Activated T-cell treated with anti-CD3 and anti-CD28 coated beads, Interleukin-2, amount 50 U/mL, for 24 hours (primary cell): ENCODE measurements at places on chromosomes 2 and 18.

- no peak for DNase-seq
Observed at GRCh38 chr2:98895221-98895620, 40.8 kb downstream of the CRACDL start.

DNA sequence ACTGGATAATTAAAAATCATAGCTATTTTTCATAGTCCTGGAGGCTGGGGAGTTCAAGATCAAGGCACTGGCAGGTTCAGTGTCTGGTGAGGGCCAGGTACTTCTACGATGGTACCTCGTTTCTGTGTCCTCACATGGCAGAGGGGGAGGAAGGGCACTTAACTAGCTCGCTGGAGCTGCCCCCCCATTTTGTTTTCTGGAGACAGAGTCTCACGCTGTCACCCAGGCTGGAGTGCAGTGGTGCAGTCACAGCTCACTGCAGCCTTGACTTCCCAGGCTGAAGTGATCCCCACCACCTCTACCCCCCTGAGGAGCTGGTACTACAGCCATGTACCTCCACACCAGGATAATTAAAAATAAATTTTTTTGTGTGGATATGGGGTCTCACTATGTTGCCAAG, 40.3 kb downstream of the ASB1 start:
- DNase-seq, result no peak

- DNase-seq, result no peak
Observed at GRCh38 chr2:110205660-110206455, 1.0 kb upstream of the NPHP1 start.

DNA sequence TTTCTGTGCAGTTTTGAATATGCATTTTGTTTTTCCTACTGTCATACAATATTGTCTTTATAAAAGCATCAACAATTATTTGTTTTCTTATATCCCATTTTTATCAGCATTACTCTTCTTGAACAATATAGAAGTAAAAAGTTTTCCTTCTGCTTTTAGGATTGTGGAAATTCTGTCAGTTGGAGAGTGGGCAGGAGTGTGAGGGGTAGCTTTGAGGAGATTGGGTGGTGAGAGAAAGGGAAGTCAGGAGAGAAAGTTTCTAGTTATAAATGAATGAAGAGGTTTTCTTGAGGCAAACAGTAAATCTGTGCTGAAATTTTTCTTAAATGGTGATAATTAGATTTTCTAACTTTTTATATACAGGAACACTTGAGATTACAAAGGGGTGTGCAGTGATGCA, 151.7 kb upstream of the NOSTRIN start:
- DNase-seq, result no peak

- DNase-seq, result no peak
Observed at GRCh38 chr18:24173997-24174396, 35.1 kb downstream of the CABYR start.

DNA sequence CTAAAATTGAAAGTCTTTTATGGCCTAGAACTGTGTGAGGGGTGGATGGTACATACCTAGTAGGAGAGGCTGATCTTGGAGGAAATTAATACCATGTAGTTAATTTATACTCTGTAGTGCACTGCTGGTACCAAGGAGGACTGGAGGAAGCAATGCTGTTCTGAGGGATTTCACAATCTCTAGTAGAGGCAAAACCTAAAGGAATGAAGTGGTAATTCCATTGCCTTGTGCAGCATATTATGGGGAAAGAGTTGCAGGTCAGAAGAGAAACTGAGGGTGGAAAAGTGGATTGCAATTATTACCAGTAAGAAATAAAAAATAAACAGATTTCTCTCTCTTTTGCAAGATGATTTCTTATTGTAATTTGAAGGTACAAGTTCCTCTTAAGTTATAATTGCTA, 2.2 kb downstream of the ABI2 start:
- no peak for DNase-seq

- no peak for DNase-seq
Observed at GRCh38 chr18:54532962-54533361, 58.1 kb upstream of the DYNAP start.

- no peak for DNase-seq
Observed at GRCh38 chr2:10481666-10482157, 33.6 kb upstream of the ODC1 start.

DNA sequence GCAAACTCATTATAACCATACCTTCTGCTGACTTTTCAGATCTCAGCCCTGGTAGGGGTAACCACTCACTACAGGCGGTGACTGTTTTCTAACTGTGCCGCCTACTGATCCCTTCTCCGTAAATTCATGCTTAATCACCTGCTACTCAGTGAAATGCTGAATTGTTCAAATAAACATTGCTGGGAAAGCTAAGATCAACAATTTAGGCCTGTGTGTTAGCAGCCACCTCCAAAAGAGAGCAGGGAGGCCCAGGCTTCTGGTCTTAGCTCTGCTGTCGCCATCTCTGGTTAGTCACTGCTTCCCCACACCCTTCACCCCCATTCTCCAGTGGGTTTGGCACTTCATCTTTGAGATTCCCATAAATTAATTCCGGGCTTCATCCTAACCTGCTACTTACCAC, 21.8 kb upstream of the NT5C1B start:
- no peak for DNase-seq

DNA sequence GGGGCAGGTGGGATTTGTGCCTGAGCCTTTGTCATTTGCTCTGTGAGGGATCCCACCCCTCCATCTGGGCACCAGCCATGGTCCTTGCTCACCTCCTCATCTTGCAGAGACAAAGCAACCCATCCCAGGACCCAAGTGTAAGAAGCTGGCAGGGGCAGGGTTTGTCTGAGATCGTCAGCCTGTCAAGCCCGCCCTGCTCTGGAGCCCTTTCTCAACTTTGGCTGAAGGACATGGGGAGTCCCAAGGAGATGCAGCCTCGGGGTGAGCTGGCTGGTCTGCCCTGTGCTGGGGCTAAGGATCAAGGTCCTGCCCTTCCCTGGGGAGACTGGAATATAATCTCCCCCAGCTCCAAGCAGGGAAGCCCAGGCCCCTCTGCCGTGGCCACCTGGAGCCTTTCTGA, 86.0 kb downstream of the CAPN13 start:
- DNase-seq, result no peak

DNA sequence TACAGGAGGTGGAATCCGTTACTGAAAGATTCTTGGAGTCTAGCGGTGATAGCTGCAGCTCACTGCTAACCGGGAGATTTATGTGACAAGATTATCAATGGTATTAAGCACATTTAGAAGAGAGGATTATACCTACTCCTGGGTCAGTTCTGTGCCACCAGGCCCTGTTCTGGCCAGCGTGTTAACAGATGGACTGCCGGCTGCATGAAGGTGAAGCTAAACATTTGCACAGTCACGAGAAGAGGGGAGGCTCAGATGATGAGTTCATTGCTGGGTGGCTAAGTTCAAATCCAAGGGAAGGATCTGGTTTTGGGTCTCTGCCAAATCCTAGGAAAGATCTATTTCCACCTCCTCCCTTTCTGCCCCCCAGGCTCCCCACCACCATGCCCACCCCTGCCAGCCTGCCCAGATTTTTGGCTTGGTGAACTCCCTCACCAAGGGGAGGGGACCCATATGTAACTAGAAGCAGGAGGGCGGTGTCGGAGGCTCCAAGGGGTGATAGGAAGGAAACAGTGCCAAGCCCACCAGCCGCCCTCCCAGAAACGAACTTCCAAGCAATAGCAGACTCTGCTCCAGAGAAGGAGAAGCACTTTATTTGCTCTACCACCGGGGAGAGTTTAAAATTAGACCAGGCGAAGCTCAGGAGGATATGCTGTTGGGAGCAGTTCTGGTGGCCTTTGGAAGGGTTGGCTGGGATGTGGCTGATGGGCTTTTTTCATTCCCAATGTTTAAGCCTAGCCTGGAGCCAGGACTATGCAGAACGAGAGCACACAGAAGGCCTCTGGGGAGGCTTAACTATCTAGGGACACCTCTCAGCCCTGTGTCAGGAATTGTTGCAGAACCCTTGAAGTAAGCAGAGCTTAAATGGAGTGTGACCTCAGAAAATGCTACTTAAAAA, 200.5 kb downstream of the KLHL29 start:
- DNase-seq, result no peak

GRCh38 chr2:62447411-62447810, 58.6 kb downstream of the TMEM17 start:
- no peak for DNase-seq

- no peak for DNase-seq
Observed at GRCh38 chr2:214737188-214737587, 72.3 kb downstream of the BARD1 start.

DNA sequence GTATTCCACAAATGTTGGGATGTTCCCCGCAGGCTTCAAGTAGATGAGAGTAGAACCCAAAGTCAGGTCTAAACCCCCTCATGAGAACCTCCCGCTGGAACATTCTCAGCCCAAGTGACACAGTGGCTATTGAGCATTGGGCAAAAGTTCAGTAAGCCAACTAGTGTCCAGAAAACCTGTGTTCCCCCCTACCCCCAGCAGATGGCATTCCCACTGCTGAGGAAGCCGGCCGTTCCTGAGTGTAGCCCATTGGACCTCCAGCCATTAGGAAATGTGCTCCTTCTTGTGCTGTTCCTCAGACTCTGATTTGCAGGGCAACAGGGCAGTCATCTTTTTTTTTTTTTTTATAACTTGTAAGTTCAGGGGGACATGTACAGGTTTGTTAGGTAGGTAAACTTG, 152.1 kb downstream of the NCK2 start:
- DNase-seq, result no peak

DNA sequence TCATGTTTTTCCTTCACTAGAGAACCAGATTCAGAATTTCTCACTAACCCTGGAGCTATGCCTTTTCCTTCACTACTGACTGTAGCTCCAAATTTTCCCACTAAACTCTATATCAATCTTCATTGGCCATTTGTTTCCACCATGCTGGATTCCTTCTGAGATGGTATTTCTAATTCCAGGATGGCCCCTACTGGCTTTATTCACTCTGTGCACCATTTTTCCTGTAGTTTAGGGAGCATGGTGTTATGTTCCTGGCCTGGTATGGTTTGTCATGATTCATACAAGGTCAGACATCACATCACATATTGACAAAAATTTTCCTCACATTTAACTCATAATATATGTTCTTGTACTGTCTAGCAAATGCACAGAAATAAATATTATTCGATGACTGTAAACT, 229.2 kb upstream of the TFPI start:
- no peak for DNase-seq

- DNase-seq, result no peak
Observed at GRCh38 chr2:236049981-236050380, 118.2 kb downstream of the GBX2 start.

DNA sequence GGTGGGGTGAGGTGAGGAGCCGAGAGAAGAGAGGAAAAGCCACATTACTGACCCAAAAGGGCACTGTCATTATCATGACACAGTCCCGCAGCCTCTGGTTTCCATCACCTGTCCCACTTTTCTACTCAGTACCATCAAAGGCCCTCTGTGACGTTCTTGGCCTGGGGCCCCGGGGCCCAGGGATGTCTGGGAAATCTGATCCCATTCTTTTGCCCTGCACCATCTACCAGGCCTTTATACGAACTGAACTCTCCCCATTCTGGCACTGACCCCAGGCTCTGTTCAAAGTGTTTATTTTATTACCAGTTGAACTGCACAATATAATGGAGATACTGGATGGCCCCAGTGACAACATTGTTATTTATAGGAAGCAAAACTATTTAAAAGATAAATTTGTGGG, 89.1 kb downstream of the COL6A3 start:
- no peak for DNase-seq

DNA sequence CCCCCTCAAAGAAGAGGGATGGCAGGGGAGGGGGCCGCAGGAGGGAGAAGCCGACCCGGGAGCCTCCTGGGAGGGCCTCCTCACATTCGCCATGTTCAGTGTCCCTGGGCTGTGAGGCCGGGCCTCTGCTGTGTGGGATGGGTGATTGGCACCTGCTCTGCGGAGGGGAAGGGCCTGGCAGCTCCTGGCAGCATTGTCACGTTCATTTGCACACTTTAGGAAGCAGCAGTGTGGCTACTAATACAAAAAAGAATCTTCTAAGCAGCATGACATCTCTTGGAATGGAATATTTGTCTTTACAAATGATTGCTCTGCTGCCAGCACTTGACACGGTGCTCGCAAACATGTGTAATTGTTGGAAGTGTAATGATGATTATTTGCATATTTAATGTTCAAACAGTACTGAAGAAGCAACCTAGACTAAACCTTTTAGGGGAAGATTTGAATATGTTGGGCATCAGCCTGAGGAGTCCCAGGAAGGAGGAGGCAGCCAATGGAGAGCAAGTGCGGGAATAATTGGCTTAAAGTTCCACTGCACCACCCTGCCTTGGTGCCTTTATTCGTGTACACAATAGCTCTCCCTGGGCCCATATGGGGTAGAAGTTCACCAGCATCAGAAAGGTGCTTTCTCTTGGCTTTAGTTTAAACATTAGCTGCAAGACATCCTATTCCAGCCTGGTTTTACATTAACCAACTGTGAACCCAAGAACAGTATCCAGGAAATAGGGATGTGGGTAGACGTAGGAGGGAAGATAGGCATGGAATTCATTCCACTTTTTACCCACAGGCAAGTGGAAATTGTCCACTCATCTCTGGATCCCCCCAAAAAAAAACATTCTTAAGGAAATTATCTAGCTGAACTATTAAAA, 404.9 kb downstream of the TMEM182 start:
- no peak for DNase-seq

- no peak for DNase-seq
Observed at GRCh38 chr2:129129087-129129486, 810.4 kb upstream of the HS6ST1 start.

DNA sequence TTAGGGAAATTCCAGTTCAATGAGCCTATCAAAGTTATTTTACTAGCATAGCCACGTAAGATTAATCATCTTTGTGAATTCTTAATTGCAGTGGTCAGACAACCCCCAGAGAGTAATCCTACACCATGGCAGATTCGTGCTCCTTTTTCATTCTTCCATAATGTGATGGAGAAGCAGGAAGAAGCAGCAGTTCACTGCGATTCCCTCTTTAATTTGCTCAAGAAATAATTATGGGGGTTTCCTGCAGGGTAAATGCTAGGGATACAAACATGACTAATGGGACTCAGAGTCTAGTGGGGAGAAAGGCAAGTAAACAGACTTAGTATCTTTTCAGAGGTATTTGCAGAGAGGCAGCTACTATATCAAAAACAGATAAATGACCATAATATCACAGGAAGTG, 175.8 kb upstream of the HNRNPA3 start:
- DNase-seq, result no peak

DNA sequence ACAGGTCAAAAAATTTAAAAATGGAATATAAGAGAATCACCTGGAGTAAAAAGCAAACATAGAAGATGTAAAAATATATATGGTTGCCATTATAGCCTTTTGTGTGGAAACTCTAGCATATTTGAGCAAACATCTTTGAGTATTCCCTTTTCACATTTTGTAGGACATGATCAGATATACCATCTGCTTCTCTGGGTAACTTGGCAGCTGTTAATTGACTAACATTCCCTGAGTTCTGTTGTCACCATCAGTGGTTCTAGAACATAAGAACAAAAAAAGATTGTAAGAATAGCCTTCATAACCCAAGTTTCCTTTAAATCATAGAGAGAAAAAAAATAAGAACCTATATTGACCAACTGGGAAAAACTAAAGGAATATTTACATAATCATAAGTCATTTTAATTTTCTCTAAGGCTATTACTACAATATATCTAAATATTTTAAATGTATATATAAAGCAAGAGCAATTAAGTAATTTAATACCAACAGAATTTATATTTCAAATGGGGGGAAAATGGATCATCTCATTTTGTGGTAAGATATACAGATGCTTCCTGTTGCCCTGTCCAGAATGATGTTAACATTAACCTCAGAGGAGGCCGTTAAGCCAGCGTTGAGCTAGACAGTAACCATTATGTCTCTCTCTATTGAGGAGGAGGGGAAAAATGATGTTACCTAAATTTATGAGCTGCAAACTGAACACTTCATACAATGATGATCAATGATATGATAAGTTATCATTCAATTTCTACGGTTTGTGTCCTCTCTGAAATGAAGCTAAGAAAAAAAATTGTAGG, 9.8 kb upstream of the INO80D start:
- no peak for DNase-seq

- DNase-seq, result no peak
Observed at GRCh38 chr2:88197732-88198131, 27.6 kb downstream of the THNSL2 start.
